ENCODE measurements at places on chromosomes 16 and 17.

GRCh38 chr17:48489781-48490180 lies 41.0 kb downstream of the HOXB1 start:
- no peak for DNase-seq

DNA sequence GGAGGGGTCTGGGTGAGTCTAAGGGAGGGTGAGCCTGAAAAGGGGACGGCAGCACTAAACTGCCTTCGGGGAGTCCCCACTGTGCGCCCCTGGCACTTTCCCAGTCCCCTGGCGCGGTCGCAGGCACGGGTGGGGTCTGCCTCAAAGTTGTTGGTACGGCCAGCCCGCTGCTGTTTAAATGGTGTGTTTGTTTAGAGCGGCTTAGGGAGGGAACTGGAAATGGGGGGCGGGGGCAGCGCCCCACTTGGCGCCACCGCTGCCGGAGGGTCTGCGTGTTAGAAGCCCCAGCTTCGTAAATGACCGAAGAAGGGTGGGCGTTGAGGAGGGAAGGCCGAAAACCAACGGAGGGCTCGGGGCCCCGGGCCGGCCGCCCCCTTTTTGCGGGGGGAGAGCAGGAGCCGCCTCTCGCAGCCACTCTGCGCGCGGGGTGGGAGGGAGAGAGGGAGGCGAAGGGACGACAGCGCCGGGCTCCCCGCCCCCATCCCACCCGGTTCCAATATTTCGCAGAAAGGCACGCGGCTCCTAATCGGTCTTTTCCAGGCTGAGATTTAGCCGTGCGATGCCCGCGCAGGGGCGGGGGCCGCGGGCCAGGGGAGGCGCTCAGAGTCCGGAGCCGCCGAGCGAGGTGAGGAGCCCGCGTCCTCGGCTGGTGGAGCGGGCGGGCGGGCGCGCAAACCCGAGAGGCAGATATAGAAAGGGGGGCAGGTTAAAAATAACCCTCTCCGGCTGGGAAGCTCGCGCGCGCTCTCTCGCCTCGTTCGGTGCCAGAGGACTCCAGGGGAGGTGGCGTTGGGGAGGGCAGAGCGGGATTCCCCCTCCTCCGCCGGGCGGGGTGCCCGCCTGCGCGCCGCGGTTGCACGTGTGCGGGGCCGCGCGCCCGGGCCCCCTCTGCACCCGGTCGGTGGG lies 54.9 kb downstream of the SREBF1 start:
- no peak for DNase-seq

DNA sequence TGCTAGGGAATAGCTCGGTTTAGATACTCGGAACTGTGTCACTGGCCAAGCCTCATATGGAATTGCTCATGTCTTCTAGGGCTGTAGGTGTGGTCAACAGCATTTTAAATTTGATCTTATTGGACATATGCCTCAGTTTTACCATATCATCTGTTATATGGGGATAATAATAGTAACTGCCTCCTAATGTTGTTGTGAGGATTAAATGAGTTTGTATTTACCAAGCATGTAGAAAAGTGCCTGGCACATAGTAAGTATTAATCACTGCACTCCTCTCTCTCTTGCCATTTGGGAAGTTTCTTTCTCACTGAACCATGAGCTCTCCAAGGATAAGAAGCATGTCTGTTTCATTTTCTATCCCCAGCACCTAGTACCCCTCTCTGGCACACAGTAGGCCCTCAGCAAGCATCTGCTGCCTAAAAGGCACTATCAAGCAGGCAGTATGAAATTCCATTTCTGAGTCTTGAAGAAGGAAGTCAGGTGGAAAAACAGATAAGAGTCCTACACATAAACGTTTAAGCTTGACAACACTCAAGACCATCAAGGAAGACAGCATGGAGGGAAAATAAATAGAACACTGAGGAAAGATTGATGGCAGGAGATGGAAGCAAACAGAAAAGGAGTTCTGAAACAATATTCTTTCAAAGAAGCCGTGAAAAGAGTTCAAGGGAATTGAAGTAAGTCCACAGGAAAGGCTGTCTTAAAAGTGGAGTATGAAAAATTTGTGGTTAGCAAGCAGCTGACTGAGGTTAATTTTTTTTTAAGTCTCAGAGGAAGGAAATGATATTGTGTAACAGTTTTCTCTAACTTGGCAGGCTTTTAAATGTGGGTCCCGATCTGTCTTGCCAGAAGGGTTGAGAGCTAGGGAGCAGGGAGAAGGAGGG lies 2.2 kb upstream of the ATP6V0A1 start:
- DNase-seq: no peak

- no peak for DNase-seq
Measured at GRCh38 chr16:1534021-1535020, 855 bp downstream of the TMEM204 start.

GRCh38 chr16:13587181-13587580 lies 332.8 kb upstream of the ERCC4 start:
- DNase-seq: no peak

- DNase-seq: peak; percentile 31
Measured at GRCh38 chr17:57357392-57357784, 101.1 kb downstream of the MSI2 start.

- DNase-seq: peak; percentile 21
Measured at GRCh38 chr16:23384878-23385277, 68.1 kb downstream of the COG7 start.

DNA sequence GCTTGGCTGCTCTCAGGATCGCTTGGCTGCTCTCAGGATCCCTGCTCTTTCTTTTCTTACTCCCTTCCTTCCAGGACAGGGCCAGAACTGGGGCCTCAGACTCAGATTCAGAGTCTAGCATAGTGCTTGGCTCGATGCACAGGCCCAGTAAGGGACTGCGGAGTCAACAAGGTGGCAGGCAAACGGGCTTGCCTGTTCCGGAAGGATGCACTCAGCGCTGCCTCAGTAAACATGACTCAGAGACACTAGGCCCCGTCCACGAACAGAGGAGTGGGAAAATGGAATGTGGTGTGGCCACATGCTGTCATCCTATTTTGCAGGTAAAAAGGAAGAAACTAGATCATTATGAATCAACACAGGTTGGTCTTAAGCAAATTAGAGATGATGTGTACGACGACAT lies 9.8 kb downstream of the SPHK1 start:
- peak; percentile 44 for DNase-seq

- no peak for DNase-seq
Measured at GRCh38 chr16:4689864-4690704, 3.3 kb upstream of the NUDT16L1 start.

DNA sequence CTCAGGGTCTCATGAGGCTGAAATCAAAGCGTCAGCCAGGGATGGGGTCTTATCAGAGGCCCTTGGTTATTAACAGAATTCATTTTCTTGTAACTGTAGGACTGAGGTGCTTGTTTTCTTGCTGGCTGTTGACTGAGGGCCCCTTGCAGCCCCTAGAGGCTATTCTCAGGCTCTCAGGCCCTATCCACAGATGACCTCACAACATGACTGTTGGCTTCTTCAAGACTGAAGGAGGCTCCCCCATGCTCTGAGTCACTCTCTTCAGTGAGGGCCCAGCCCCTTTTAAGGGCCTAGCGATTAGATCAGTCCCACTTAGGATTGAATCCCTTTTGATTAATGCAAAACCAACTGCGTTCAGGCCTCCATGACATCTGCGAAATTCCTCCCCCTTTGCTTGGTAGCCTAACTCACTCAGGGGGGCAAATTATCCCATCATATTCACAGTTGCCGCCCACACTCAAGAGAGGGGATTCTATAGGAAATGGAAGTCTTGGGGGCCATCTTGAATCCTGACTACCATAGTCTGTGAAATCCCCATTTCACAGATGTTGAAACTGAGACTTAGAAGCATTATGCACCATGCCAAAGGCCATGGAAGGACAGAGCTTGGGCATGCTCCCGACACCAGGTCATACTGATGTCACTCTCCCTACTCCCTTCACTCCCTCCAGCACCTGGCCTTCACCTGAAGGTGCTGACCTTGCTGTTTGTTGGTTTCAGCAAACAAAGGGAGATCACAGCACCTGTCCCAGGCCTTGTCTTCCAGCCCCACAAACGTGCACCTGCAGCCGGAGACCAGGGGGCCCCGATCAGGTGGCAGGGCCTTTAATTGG lies 592.3 kb downstream of the MAF start:
- DNase-seq: no peak

DNA sequence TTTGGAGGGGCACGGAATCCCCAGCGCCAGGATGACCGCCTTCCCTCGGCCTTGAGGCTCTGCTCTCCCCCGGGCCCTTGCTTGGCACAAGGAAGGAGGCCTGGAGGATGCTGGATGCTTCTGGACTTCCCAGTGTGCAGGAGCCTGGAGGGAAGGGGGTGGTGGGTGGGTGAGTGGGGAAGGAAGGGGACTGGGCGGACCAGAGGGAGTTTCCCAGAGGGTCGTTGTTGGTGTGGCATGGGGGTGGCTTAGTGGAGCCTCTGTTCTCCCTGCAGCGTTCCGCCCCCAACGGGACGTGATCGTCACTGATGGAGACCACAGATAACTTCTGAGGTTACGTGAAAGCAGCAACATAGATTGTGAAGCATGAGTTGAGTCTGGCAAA lies 140.0 kb downstream of the IRF8 start:
- DNase-seq: no peak

GRCh38 chr16:69928856-69929400 lies 22.2 kb upstream of the CLEC18A start:
- DNase-seq: no peak

GRCh38 chr17:4949321-4950074 lies 1.2 kb upstream of the PFN1 start:
- DNase-seq: peak; percentile 53

GRCh38 chr17:79064026-79064425 lies 10.6 kb upstream of the ENGASE start:
- DNase-seq: no peak

GRCh38 chr17:19759568-19760549 lies 11.8 kb upstream of the ALDH3A1 start:
- DNase-seq: no peak

DNA sequence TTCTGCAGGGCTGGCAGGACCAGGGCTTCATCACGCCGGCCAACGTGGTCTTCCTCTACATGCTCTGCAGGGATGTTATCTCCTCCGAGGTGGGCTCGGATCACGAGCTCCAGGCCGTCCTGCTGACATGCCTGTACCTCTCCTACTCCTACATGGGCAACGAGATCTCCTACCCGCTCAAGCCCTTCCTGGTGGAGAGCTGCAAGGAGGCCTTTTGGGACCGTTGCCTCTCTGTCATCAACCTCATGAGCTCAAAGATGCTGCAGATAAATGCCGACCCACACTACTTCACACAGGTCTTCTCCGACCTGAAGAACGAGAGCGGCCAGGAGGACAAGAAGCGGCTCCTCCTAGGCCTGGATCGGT lies 1.4 kb downstream of the CDK5R1 start:
- DNase-seq: no peak

- no peak for DNase-seq
Measured at GRCh38 chr17:48997103-48997826, at the start of gene IGF2BP1. IGF2BP1 (plus strand) TSS chr17:48997385; CDS start chr17:48997746, 361 bp downstream.

- DNase-seq: no peak
Measured at GRCh38 chr17:75900691-75901533, 3.8 kb downstream of the MRPL38 start.

DNA sequence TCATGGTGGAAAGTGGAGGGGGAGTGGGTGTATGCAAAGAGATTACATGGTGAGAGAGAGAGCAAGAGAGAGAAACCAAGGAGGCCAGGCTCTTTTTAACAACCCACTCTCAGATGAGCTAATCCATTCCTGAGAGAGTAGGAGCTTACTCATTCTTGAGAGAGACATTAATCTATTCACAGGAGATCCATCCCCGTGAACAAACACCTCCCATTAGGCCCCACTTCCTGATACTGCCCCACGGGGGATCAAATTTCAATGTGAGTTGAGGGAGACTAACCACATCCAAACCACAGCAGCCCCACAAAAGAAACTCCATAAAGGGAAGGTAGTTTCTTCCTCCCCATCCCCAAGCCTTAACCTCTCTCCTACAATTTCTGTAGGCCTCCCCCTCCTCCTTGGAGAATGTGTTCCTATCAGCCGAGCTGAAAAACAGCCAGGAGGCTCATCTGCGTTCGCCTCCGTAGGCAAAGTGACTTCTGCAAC lies 450.0 kb downstream of the NPIPA7 start:
- no peak for DNase-seq

DNA sequence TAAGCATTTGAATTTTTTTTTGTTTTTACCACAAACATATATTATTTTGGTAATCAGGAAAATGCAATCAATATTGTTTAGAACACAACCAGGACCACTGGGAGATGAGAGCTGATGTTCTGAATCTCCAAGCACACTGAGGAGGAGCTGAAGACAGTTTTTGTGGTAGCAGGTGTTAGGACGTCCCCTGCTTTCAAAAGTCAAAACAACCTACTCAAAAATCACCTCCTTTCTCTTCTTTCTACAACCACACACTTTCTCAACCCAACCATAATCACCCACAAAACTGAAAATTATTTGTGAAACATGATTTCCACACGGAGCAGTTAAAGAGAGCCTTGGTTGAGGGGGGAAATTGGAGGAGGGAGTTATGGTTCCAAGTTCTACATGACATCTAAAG lies 26.7 kb upstream of the CFAP20 start:
- DNase-seq: no peak

- no peak for DNase-seq
Measured at GRCh38 chr17:54256401-54256929, 433.7 kb downstream of the KIF2B start.

GRCh38 chr16:89141884-89142267 lies 29.7 kb upstream of the CDH15 start:
- DNase-seq: no peak

- no peak for DNase-seq
Measured at GRCh38 chr16:89723279-89724250, 2.2 kb downstream of the ZNF276 start.

DNA sequence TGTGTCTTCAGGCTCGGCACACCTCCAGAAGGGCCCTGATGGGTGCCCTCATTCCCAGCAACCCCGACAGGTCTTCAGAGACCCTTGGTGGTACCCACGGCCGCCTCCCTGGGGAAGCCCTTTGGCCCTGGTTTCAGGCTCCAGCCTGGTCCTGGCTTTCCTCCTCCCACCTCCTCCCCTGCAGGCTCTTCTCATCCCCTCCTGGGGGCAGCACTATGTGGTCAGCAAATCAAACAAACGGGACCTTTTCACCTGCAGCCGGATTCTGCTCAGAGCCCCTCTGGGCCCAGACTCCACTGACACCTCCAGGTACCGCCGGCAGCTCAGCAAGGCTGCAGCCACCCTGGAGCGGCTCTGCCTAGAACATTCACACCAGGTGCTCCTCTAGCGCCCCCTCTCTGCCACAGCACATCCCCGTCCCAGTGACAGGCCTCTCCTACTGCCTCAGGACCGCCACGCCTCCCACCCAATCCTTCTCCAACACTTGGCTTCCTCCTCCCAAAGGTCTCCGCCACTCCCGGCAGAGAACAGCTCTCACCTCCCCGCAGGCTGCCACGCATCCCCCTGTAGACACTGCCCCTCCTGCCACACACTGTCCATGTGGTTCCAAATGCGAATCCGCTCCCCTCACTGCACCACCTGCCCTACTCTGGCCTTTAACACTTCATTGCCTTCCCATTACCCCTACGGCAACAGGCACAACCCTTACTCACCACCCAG lies 12.0 kb downstream of the CORO7 start:
- no peak for DNase-seq

- DNase-seq: no peak
Measured at GRCh38 chr16:53216798-53217197, 162.0 kb downstream of the CHD9 start.

GRCh38 chr16:56192635-56192945 lies 1.3 kb downstream of the GNAO1 start:
- DNase-seq: no peak
